ENCODE measurements at places on chromosomes 12 and 14.
A peak's percentile ranks its signal among the peaks of the same experiment; 100 is the strongest.

DNA sequence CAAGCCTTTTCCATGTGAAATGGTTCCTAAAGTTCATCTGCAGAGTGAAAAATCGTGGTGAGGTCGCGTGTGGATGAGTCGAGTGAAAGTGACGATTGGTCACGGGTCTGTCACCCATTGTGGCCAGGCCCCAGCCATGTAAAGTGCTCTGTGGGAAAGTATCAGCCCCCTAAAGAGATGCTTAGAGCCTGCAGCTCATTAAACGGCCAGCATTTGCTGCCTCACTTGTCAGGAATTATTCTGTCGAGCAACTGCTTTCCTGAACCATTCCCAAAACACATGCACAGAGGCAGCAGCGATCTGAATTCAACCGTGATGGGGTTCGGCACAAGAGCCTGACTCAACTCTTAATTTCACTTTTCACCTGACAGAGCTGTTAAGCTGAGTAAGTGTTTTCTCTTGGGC, 16.0 kb downstream of the DBX2 start:
- DNase-seq: no peak

- DNase-seq: no peak
Measured at GRCh38 chr14:88838015-88838414, 13.6 kb downstream of the TTC8 start.

DNA sequence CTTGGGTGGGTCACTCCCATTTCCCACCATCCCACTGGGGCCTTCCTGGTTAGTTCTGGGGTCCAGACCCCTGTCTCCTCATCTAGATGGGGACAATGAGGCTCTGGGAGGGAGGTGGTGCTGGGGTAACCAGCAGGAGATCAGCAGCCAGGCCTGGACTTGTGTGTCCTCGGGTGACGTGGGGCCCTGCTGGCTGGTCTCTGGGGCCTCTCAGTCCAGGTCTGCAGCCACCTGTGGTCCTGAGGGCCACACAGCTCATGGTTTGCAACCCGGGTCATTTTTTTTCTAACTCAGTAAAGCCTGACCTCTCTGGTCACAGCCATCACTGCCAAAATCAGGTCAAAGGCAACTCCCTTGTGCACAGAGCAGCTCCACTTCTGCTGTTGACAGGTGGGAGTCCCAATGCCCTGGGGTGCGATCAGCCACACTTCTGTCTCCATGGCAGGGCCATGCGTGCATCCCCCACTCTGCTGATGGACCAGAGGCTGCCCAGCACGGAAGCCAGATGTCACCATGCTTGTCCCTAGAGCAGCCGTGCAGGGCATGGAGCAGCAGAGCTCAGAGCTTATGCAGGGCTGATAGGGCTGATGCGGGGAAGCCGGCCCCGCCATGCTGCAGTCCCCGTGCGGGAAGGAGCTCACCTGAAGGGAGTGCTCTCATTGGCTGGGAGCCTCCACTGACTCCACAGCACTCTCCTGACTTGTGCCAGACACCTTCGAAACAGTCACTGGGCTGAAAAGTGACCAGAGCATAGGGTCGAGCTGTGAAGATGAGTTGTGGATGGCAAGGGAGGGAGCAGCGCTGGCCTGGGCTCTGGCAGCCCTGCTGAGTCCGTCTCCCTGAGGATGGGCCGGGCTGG, 250.9 kb downstream of the ADGRD1 start:
- DNase-seq: no peak

- no peak for DNase-seq
Measured at GRCh38 chr12:124668602-124669001, 101.2 kb upstream of the NCOR2 start.

GRCh38 chr12:5015711-5016492, 27.8 kb upstream of the KCNA5 start:
- no peak for DNase-seq

- DNase-seq: no peak
Measured at GRCh38 chr12:81517296-81517695, 241.9 kb downstream of the PPFIA2 start.

GRCh38 chr14:93184391-93185348, at the start of the genes LYSET and MOAP1:
TSS of gene LYSET (plus strand) at chr14:93185317. CDS start at chr14:93185406, 89 bp downstream.
TSS of gene MOAP1 (minus strand) at chr14:93184897. CDS start at chr14:93184242, 655 bp downstream.
- DNase-seq: peak; percentile 83

DNA sequence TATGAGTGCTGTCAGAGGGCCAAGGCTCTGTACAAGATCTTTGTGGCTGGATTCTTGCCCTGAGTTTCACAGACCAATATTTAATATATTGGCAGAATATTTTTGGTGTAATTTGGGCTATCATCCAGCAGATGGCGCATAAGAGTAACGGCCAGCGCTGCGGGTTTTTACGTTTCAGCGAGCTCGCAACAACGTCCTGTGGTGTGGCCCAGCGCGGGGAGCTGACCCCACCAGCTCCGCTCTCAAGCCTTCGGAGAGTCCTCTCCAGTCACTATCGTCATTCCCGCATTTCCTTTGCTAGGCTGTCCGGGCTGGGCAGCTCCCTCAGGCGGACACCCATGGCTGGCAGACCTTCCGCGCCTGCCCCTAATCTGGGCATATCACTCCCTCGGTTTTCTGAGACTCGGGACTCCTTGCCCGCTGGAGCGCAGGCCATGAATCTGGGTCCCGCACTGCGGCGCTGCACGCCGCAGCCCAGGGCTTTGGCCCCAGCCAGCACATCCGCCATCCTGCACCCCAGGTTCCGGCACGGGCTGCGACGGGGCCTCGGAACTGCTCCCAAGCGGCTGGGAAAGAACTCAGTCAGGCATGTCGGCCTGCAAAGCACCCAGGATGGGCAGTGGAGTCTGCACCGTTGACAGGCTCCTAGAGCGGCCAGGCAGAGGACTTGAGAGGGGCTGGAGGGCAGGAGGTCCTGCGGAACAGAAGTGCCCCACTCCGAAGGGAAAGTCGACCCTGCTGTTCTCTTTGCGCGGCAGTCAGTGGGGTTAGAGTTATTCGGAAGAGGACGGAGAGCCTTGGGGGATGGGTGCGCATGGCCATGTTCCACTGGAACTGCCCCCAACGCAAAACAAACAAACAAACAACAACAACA, 18.4 kb downstream of the OLR1 start:
- peak; percentile 67 for DNase-seq

GRCh38 chr14:60563113-60563512, 54.2 kb downstream of the SIX6 start:
- peak; percentile 83 for DNase-seq

- DNase-seq: no peak
Measured at GRCh38 chr12:15050659-15051058, 77.8 kb downstream of the PDE6H start.

GRCh38 chr14:70631948-70632347, 9.8 kb upstream of the TTC9 start:
- no peak for DNase-seq

DNA sequence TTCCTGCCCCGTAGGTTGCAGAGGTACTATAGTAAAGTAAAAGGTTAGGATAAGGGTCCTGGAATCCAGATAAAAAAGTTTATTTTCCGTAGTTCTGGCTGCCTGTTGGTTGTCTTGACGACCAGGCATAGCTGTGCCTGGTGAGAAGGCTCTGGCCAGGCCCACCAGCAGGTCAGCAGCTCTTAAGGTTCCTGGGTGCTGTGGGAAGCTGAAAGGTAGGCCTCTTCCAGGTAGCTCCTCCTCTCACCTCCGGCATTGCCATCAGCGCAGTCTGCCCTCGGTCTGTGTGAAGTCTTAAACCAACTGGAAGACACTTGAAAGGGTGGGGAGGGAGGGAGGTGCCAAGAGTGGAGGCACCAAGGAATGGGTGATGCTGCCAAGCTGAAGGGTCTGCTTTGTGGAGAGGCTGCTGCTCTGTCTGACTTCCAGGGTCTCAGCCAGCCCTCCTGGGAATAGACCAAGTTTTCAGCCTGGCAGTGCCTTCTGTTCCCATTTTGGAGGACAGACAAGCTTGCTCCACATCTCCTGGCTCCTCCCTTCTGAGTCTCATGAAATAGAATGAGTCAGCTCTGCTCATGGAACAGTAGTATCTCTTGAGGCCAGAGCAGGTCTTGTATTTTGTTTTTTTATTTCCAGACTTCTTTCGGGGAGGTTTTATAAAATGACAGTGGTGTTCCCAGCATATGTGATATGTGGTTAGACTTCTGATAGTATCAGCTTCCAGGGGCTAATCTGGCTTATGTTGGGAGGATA, 5.2 kb upstream of the ACADS start:
- peak; percentile 30 for DNase-seq

DNA sequence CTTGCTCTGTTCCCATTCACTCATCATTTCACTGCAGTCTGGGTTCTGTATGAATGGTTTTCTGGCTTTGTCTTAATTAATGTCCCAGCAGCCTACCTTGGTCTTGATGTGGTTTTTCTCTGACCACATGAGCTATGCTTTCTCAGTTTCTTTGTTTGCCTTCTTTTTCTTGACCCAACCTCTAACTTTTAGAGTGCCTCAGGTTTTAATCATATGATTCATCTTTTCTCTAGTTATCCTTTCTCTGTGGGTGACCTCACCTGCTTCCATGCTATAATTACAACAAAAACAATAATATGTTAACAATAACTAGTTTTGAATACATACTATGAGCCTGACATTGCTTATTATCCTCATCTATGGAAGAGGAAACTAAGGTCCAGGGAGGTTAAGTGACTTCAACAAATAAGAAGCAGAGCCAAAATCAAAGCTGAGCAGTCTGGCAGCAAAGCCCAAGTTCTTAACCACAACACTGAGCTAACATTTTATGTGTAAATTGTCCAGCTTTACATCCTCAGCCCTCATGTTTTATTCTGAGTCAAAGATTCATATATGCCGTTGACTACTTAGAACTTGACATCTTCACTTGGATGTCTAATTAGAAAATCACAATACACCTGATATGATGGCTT, 4.7 kb upstream of the EPYC start:
- no peak for DNase-seq

- DNase-seq: no peak
Measured at GRCh38 chr14:78790271-78790670, 620.1 kb downstream of the NRXN3 start.

DNA sequence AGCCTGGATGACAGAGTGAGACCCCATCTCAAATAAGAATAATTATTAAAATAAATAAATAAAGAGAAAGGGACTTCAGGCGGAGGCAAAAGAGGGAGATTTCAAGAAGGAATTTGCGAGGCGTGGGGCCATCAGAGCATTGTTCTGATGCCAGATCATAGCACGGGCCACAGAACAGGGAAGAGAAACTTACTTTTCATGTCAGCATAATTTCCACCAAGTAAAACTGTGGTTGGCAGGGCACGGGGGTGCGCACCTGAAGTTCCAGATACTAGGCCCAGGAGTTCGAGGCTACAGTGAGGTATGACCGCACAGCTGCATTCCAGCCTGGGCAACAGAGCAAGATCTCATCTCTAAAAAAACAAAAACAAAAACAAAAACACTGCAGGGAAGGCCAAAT, 11.0 kb upstream of the PLBD1 start:
- DNase-seq: no peak

DNA sequence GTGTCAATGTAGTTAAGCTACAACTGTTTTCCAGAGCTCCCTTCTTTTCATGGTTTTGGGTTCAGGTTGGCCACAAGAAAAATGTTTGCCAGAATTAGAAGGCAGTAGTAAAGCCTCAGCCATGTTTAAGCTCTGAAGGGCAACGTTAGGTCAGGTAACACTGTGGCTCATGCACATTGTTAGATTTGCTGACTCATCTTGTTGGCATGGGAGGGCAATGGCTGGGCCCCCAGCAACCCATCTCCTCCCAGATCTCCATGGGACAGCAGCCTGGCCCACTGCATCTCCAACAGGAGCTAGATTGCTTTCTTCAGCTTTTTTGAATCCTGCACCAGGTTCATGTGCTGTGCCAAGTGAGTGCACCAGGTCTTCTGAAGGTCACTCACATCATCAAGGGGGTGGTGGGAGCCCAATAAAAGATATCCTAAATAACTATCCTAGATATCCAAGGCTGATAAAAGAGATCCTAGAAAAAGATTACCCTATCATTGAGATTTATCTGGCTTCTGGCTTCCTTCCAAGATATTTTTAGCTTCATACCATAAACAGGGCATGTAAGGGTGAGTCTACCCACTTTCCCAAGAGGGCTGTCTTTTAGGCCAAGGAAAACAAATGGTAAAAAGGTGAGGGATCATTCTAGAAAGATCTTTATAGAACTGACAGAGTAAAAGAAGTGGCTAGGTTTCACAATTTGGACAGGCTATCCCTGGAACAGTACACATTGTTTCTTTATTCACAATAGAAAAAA, 28.9 kb downstream of the PTGER2 start:
- peak; percentile 50 for DNase-seq

DNA sequence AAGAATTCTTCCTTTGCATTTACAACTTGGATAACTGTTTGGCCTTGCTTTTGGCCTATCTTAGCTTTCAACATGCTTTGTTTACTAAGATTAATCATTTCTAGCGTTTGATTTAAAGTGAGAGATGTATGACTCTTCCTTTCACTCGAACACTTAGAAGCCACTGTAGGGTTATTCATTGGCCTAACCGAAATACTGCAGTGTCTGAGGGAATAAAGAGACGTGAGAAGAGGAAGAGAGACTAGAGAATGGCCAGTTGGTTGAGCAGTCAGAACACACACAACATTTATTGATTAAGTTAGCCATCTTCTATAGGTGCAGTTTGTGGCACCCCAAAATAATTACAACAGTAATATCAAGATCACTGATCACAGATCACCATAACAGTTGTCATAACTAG, 62.3 kb upstream of the CCDC175 start:
- DNase-seq: no peak

- no peak for DNase-seq
Measured at GRCh38 chr12:72089678-72090077, 151.0 kb downstream of the TPH2 start.

GRCh38 chr12:31325524-31325875, 450 bp downstream of the SINHCAF start:
- DNase-seq: no peak

DNA sequence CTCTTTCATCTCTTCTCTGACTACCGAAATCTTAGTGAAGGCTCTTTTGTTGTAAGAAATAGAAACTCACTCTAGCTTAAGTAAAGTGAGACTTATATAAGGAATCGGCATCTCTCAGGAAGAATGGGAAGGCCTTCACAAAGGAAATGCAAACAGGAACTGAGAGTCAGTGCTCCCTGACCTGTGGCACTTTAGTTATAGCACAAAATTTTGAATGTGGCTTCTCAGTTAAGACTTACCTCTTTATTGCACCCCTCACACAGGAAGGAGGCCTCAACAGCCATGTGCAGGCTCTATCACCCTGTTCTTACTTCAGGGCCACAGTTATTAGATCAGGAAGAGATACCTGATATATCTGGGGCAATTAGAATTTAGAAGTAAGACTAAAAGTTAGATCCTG, 224.7 kb upstream of the EGLN3 start:
- DNase-seq: no peak

DNA sequence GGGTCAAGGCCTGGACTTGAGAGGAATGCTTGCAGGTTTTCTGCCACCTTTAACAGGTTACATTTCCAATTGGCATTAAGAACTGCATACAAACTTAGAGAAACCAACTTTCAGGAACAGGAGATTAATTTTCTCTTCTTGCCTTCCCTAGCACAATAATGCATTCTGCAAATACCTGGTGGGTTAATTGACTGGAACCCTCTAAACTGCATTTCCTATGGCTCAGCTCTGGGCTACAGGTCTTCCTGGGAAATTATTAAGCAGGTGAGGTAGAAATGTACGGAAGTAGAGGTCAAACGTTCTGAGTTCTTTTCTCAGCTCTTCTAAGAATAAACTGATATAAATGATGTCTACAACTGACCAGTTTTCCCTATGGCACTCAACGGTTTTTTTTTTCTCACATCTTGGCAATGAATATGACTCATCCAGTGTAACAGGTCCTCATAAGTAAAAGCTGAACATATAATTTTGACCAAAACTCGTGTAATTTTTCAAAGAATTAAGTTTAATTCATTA, 144.9 kb upstream of the PELI2 start:
- DNase-seq: no peak
